ENCODE measurements at places on chromosomes 7 and 10.

DNA sequence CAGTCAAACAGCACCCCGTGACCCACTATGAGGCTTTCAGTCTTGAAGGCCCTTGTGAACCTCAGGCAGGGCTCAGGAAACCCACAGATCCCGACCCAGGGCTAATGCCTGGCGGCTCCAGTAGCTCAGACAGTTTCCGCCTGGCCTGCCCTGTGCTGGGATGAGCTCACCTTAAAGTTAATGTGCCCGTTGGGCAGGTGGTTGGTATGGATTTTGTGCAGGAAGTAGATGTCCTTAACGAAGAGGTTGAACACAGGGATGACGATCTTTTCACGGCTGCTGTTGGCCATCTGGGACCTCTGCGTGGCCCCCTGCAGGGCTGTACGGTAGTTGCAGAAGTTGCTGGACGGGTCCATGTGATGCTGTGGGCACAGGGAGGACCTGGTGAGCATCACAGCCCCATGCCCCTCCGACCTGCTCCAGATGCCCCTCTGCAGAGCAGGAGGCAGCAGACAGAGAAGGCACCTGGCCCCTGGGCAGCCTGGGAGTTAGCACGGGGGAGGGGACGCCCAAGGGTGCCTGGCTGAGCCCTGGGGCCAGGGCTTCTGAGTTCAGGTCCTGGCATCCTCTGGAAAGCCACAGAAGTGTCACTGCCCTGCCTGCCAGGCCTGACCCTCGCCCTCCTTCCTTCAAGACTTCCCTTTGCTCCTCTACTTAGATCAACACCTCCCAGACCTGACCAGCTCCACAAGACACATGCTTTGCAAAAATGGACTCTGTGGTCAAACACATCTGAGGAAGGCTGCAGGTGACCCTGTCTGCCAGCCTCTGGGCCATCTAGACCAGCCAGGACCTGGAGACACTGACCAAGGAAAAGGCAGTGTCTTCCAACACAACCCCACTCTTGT lies 59.8 kb downstream of the CSGALNACT2 start:
- DNase-seq: no peak

DNA sequence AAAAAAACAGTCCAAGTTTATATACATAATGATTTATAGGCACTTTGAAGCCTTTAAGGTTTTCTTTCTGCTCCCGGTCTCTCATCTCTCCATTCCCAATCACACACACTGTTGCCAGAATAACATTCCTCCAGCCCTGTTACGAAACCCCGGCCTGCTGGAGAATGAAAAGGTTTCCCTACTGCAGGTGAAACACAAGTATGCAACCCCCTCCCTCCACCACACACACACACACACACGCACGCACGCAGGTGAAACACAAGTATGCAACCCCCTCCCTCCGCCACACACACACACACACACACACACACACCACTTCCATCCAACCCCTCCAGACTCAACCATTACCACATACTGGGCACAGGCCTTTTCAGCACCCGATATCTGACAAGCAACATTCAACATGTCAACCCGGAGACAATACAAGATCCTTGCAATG lies 87.5 kb downstream of the PARD3 start:
- no peak for DNase-seq

GRCh38 chr10:117543225-117544003 lies 868 bp downstream of the EMX2 start:
- DNase-seq: no peak

GRCh38 chr10:77925795-77926565 lies 575 bp downstream of the DLG5 start:
- no peak for DNase-seq

GRCh38 chr7:146494952-146495596 lies 378.5 kb downstream of the CNTNAP2 start:
- no peak for DNase-seq

DNA sequence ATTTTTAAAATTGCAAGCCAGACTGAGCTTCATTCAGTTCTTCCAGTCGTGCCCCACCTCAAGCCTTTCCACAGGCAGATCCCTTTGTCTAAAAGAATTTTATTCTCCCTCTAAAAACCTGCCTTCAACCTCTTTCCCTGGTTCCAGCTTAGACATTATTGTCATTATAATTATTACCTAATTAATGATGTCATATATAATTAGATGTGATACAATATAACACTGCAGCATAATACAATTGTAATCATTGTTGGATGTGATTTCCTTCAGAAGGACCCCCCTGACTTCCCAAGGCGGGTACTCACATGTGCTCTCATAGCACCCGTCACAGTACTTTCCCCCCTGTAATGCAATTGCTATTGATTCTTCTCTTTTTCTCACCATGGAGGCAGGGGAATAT lies 88.6 kb downstream of the GPAM start:
- no peak for DNase-seq

- DNase-seq: no peak
Observed at GRCh38 chr10:10847387-10847786, 170.3 kb upstream of the CELF2 start.

GRCh38 chr7:117385363-117386109 lies 41.8 kb downstream of the ASZ1 start:
- no peak for DNase-seq

GRCh38 chr7:122556219-122556618 lies 142.7 kb downstream of the RNF133 start:
- no peak for DNase-seq

- no peak for DNase-seq
Observed at GRCh38 chr7:155941688-155942087, 129.4 kb upstream of the SHH start.

- peak; percentile 75 for DNase-seq
Observed at GRCh38 chr7:77331938-77332695, 84.0 kb downstream of the GSAP start.

DNA sequence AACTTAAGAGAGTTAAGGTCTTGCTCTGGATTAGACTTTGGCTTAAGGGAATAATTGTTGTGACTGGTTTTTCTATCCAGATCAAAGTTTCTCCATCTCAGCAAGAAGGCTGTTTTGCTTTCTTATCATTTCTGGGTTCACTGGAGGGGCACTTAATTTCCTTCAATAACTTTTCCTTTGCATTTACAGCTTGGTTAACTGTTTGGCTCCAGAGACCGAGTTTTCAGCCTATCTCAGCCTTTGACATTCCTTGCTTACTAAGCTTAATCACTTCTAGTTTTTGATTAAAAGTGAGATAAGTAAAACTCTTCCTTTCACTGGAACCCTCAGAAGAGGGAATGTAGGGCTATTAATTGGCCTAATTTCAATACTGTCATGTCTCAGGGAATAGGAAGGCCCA lies 76.4 kb downstream of the LARP4B start:
- DNase-seq: no peak

DNA sequence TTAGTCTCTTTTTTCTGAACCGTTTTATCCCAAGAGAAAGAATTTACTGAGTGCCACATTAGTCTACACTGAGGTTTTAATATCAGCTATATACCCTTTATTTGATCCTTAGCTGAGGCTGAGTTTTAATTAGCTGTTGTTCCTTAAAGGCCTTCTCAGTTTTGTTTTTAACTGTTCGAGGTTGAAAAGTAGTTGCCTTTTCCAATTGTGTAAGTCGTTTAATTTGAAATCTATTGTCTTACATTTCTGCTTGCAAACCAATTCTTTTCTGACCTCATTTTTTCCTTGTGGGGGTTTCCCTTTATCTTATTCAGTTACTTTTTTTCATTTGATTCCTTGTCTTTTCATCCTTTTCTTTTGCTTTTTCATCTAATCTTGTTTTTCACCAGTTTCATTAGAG lies 30.8 kb downstream of the UMAD1 start:
- DNase-seq: no peak

DNA sequence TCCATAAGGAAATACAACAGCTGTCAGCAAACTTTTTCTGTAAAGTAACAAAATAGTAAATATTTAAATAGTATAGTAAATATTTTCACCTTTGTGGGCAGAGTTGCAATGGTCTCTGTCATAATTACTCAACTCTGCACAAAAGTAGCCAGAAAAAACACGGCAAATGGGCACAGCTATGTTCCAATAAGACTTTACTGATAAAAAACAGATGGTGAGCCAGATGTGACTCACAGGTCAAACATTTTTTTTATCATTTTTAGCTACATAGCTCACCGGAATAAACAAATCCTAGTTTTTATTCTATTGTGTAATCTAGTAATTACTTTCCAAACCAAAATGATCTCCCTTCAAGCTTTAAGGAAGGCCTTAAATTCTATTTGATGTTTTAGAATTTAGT lies 55.3 kb downstream of the NCAPG2 start:
- DNase-seq: peak; percentile 48

DNA sequence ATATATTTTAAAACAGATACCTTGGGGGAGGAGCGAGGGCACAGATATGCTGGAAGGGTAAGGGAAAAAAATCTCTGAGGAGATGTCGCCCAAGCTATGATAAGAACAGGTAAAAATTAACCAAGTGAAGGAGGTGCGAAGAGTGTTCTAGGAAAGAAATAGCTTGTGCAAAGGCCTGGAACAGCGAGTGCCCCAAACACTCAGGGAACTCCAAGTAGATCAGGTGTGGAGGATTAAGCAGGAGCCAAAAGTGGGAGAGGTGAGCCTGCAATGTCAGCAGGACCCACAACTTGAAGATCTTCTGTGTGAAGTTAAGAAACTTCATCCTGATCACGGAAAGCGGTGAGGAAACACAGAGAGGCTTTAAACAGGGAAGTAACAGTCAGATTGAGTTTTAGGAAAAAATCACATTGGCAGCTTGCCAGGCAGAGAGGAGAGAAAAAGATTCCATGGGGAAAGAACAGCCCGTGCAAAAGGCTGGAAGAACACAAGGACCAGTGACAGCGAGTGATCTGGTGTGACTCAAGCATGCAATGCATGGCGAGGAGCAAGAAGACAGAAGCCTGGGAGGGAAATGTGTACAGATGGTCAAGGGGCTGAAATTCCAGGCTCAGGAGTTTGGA lies 30.7 kb downstream of the FGF8 start:
- no peak for DNase-seq

DNA sequence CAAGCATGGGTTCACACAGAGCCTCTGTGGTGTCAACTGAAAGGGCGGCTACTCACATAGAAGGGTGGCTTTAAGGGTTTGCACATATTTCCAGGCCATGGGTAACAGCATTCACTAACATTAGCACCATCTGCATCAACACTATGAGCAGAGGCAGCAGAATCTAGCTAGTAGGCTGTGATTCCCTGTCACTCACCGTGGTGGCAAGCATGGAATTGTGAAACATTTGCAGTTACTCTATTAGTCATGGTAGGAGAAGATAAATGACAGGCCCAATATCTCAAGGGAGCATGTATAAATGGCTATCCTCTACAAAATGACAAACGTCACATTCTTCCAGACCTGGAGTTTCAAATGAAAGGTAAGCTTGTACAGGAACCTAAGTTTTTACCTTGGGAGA lies 32.2 kb upstream of the CUBN start:
- no peak for DNase-seq

- DNase-seq: no peak
Observed at GRCh38 chr10:124697837-124698544, 46.2 kb downstream of the FAM53B start.

- no peak for DNase-seq
Observed at GRCh38 chr10:125316436-125316835, 156.1 kb upstream of the CTBP2 start.

GRCh38 chr7:71746006-71746405 lies 614.1 kb downstream of the GALNT17 start:
- no peak for DNase-seq

GRCh38 chr7:121954803-121955202 lies 81.8 kb downstream of the PTPRZ1 start:
- no peak for DNase-seq

DNA sequence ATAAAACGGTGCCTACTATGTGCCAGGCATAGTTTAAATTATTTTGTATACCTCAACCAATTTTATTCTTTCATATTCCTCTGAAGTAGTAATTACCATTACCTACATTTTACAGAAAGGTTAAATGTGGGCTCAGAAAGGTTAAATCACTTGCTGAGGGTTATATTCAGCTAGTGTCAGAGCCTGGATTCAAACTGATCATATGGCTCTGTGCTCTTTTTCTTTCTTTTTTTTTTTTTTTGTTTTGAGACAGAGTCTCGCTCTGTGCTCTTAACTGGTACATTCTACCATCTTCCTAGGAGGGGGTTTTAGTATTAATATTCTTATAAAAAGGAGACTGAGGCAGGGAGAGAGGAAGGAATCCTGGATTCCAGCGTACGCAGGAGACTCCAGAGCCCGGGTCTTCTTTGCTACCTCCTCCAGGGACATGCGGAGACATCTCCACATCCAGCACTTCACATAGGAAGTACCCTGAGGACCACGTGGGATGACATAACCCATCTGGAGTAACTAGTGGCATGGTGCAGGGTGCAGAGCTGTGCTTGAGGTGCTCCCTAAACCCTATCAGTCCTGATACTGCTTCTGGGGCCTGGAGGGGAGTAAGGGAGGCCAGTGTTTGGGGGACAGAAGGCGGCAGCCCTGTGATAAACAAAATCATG lies 29.6 kb upstream of the ATXN7L1 start:
- DNase-seq: no peak

DNA sequence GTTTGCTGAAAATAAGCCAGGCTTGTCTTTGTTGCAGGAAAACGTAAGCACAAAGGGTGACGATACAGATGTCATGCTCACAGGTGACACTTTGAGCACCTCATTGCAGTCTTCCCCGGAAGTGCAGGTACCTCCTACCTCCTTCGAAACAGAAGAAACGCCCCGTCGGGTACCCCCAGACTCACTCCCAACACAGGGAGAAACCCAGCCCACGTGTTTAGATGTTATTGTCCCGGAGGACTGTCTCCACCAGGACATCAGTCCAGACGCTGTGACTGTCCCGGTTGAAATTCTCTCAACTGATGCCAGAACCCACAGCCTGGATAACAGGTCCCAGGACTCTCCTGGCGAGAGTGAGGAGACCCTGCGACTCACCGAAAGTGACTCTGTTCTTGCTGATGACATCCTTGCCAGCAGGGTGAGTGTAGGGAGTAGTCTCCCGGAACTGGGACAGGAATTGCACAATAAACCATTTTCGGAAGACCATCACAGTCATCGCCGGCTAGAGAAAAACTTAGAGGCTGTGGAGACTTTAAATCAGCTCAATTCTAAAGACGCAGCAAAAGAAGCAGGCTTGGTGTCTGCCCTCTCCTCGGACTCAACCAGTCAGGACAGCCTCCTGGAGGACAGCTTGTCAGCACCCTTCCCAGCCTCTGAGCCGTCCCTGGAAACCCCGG lies 18.3 kb upstream of the BHLHA15 start:
- no peak for DNase-seq

DNA sequence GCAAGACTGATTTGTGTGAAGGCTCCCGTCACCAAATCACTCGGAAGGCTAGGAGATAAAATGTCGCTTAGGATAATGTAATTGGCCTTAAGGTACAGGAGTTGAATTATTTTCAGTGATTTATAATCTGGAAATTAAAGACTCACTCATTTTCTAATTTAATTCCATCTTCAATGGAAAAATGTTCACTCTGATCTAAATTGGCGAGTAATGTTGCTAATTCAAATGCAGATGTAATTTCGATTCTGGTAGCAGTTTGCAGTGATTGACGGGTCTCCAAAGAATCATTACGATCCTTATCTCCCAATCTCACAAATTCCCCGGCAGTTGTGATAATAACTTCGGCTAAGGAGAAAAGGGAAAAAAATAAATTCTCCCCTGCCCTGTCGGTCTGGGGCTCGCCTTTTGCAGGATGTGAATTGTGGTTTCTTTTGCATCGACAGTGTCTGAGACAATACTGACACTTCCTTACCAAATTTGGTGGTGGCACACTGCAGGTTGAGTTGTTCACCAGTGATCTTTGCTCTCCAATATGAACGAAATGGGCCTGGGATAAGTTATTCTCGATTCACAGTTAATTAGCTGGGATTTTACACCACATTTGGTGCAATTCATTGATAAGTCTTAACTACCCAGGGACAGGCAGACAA lies 215.1 kb upstream of the GPR26 start:
- no peak for DNase-seq

- no peak for DNase-seq
Observed at GRCh38 chr10:105010411-105011121, 369.5 kb downstream of the SORCS3 start.
